ENCODE measurements at places on chromosomes 3 and 15.

DNA sequence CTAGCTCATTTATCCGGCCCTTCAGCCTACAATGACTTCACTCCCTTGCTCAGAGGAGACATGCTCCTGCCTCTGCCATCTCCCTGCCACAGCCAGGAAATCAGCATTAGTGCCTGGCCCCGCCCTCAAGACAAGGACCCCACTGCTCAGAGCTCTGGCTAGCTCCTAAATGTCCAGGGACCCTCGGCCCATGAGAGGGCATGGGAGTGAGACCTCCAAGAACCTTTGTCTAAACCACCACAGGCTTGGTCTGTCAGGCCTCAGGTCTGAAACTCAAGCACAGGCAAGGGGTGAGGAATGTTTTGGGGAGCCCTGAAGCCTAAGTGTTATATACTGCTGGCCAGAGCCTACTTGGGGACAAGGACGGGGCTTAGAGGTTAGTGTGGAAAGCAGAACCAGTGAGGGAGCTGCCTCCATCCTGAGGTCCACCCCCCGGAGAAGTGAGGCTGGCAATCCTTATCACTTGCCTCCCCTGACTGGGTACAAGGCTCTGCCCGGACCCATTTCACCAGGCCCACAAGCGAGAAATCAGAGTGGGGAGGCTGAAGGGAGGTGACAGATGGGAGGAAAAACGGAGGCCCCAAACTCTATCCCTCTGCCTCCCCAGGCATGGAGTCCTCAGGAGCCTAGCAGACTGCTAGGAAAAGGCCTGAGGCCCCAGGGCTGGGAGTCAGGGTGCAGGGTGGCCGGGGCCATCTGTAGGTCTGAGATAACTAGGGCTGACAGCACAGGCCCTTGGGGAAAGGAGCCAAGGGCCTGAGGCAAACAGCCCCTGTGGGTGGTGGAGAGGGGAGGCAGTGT is 18.8 kb downstream of the SHF start:
- DNase-seq = no peak

- DNase-seq = no peak
Measured at GRCh38 chr3:188397766-188398705, 244.1 kb downstream of the LPP start.

GRCh38 chr3:187507266-187507665 is 139.1 kb downstream of the RTP4 start:
- no peak for DNase-seq

DNA sequence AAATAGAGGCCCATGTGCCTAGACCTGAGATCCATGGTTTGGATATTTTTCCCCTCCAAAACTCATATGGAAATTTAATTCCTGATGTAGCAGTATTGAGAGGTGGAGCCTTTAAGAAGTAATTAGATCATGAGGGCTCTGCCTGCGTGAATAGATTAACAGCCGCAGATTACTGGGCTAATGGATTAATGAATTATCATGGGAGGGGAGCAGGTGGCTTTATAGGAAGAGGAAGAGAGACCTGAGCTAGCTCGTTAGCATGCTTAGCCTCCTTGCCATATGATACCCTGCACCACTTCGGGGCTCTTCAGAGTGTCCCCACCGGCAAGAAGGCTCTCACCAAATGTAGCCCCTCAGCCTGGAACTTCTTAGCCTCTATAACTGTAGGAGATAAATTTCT is 15.8 kb downstream of the ARHGEF26 start:
- no peak for DNase-seq

GRCh38 chr15:38084289-38084688 is 149.8 kb downstream of the TMCO5A start:
- no peak for DNase-seq

DNA sequence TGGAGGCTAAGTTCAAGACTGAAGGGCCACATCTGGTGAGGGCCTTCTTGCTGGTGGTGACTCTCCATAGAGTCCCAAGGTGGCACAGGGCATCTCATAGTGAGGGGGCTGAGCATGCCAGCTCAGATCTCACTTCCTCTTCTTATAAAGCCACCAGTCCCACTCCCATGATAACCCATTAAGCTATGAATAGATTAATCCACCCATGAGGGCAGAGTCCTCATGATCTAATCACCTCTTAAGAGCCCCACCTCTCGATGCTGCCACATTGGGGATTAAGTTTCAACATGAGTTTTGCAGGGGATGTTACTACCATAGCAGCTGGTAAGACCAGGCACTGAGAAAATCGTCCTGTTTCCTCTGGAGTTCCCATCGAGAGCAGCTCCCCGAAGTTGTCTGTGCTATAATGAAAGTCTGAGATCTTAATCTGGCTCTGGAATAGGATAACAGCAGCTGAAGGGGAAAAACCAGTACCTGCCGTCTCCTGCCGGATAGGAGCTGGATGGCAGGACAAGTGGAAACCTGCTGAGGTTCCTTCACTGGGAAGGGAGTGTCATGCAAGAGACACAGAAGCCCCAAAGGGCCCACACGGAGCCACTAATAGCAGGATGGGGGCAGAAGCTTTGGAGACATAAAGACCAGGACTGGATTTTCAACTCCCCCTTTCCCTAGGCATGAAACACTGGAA is 79.5 kb upstream of the EPHB3 start:
- no peak for DNase-seq

DNA sequence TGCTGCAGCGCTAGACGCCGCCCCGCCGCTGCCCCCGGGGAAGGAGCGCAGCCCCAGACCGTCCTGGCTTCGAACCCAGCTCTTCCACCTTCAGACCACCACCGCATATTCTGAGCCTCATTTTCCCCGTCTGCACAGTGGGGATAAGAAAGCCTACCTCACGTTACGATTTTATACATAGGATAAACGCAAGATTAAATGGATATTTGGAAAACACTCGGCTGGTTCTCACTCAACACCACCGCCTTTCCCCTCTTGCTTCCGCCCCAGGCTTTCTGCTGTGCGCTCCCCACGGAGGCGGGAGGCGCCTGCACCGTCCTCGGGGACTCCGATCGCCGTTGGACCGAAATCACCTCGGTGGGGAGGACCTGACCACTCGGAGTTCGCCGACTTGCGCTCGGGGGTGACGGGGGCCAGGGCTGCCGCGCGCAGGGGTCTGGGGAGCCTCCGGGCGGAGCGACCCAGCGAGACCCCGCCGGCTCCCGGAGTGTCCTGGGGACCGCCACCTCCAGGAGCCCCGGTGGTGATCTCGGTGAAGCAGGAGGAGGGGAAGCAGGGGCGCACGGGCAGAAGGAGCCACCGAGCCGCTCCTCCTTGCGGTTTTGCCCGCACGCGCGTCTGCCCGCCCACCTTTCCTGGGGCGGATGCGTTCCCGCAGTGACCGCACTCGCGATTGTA is 4.0 kb downstream of the FBXL22 start:
- peak; percentile 38 for DNase-seq

GRCh38 chr3:28980131-28980530 is 300.7 kb upstream of the RBMS3 start:
- DNase-seq = no peak

DNA sequence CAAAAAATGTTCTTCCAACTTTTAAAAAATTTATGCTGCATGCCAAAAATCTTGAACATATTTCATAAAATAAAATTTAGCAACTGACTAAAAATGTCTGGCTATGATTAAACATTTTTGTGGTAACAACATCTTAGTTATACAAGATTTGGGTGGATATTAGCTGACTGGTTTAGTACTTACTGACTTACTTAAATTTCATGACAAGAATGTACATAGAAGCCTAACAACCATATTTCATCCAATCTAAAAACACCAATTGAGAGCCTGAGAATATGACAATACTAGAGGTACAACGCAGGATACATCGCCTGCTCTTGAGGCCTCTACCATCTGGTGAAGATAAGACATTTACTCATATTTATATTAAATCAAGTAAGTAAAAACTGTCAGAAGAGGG is 34.6 kb downstream of the GNB4 start:
- no peak for DNase-seq

GRCh38 chr15:97013491-97013890 is 683.0 kb downstream of the NR2F2 start:
- DNase-seq = no peak

- no peak for DNase-seq
Measured at GRCh38 chr3:74693696-74694393, 79.4 kb upstream of the CNTN3 start.

DNA sequence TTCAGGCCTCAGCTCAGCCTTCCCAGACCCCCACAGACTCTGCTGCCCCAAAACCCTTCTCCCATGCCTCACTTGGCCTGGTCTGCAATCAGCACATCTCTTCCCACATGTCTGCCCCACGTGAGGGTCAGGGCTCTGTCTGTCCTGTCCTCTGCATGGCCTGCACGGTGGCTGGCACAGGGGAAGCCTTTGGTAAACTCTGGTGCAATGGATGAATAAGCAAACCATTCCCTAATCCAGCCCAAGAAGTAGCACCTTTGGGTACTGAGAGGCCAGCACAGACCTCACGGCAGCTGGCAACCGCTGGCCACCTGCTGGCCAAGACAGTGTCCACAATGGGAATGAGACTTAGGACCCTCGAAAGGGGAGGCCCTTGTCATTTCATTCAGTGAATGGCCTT is 27.7 kb downstream of the ABTB1 start:
- no peak for DNase-seq

Data from activated T-cell treated with anti-CD3 and anti-CD28 coated beads for 24 hours (primary cell).